Aorta (tissue), 5 donors: ENCODE measurements at places on chromosomes 5 and 9.

- peak; percentile 65 for DNase-seq
Measured at GRCh38 chr5:96384353-96384752, 48.7 kb downstream of the PCSK1 start.

DNA sequence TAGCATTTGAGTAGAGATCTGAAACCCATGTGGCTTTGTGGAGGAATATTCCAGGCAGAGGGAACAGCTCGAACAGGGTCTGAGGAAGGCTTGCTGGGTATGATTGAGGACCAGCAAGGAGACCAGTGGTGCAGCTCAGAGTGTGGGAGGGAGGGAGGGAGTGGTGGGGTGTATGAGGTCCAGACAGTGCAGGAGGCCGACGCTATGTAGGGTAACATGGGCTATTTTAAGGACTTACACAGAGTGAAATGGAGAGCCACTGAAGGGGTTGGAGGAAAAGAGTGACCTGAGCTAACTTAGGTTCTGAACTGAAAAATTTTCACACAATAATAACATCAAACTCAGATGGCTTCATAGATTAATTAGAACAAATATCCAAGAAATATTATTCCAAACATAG lies 41.9 kb downstream of the HMGXB3 start:
- DNase-seq, result no peak

DNA sequence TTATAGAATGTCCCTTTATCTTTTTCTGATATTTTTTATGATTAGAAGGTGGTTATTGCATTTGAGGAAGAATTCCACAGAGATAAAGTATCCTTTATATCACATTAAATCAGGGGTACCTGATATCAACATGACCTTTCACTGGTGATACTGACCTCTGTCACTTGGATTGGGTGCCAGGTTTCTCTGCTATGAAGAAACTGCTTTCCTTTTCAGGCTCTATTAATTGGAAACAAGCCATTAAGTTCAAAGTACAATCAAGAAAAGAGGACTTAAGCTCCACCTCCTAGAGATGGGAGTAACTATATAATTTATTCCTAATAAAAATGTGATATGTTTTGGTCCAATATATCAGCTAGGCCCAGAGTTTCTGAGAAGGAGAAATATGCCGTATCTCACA lies 514.6 kb upstream of the TYRP1 start:
- no peak for DNase-seq

GRCh38 chr5:111147502-111147901 lies 55.4 kb downstream of the WDR36 start:
- DNase-seq, result no peak

- no peak for DNase-seq
Measured at GRCh38 chr9:91611582-91611981, 187.9 kb upstream of the NFIL3 start.

DNA sequence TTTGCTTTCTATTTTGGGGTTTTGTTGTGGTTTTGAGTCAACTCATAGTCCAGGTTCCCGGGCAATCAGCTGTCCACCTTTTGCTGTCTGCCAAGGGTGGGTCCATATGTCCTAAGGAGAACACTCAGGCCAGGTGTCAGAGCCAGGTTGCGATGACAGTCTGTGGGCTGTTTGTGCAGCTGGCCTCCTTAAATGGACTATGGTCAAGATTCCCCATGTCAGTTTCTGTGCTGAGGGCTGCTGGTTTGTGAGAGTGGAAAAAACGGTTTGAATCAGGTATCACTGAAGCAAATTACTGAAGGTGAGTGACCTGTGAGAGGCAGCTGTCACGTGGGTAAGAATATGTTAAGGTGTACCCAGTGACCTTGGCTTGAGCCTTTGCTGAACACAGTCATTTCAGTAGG lies 33.0 kb downstream of the SNX30 start:
- DNase-seq, result no peak

DNA sequence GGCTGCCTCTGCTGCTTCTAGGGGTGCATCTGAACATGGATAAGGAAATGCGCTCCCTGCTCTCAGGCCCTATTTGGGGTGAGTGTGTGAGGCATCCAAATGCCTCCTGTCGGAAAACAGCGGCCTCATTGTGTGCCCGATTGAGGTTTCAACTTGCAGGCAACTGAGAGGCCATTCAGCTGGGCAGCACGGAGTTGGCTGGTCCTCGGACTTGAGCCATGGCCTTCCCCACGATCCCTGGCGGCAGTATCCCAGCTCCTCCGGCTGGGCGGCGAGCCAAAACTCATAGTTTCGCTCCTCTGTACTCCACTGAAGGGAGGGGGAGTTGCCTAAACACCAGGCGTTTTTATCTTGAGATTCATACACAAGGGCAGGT lies 597.3 kb upstream of the SGCD start:
- DNase-seq, result no peak

DNA sequence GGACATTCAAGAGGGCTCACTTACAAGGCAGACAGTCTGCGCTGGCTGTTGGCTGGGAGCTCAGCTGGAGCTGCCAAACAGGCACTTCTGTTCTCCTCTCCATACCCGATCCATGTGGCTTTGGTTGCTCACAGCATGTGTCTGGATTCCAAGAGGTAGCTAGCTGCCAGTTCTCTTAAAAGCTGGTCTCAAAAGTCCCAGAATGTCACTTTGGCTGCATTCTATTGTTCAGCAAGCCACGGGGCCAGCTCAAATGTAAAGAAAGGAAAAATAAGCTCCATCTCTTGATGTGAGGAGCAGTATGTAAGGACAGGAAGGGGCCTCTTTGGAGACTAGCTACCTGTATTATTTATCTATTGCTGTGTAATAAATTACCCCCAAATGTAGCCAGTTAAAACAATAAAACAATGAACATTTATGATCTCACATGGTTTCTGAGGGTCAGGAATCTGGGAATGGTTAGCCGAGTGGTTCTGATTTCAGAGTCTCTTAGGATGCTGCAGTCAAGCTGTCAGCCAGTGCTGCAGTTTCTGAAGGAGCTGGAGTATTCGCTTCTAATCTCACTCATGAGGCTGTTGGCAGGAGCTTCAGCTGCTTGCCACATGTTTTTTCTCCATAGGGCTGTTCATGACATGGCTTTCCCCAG lies 112.7 kb upstream of the CLINT1 start:
- DNase-seq, result no peak

GRCh38 chr9:84841931-84842330 lies 172.4 kb downstream of the NTRK2 start:
- no peak for DNase-seq

DNA sequence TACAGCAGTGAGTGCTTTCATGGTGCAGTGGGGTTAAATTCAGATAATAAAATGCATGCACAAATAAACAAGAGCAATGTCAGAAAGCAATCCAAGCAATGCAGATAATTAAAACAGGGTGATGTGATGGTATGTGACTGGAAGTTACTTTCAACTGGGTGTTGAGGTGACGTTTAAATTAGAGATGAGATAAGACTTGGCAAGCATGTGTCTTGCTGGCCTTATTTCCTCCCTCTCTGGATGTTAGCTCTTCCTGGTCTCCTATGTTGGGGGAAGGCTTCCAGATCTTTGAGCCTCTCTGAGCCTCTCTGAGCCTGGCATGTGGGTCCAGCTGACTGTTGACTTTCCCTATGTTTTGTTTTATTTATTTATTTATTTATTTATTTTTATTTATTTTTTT lies 54.4 kb downstream of the DOCK2 start:
- no peak for DNase-seq

GRCh38 chr5:57202811-57203210 lies 29.0 kb downstream of the GPBP1 start:
- no peak for DNase-seq

- no peak for DNase-seq
Measured at GRCh38 chr5:67591491-67591890, 394.9 kb upstream of the CD180 start.

GRCh38 chr9:94056442-94056974 lies 27.8 kb upstream of the PTPDC1 start:
- no peak for DNase-seq

GRCh38 chr5:53856506-53856905 lies 296.1 kb downstream of the NDUFS4 start:
- no peak for DNase-seq

- no peak for DNase-seq
Measured at GRCh38 chr5:128407944-128408343, 130.1 kb downstream of the FBN2 start.
